ENCODE measurements at places on chromosomes 3 and 15.
A peak's percentile ranks its signal among the peaks of the same experiment; 100 is the strongest.

GRCh38 chr3:129025691-129026435 is 24.8 kb downstream of the EFCC1 start:
- peak; percentile 27 for DNase-seq

GRCh38 chr3:88180398-88180999 is 30.7 kb downstream of the C3orf38 start:
- peak; percentile 53 for DNase-seq

DNA sequence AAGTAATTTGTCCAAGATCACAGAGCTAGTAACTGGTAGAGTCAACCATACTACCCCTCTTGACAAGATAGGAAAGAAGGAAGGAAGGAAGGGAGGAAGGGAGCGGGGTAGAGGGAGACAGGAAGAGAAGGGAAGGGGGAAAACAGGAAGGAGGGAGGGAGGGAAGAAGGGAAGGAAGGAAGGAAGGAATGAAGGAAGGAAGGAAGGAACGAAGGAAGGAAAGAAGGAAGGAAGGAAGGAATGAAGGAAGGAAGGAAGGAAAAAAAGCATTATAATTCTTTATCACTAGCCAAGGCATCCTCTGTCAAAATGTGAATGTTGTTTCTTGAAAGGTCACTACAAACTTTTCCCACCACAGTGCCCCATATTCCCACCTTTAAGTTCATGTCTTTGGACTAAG is 223.6 kb downstream of the SHQ1 start:
- DNase-seq = no peak

DNA sequence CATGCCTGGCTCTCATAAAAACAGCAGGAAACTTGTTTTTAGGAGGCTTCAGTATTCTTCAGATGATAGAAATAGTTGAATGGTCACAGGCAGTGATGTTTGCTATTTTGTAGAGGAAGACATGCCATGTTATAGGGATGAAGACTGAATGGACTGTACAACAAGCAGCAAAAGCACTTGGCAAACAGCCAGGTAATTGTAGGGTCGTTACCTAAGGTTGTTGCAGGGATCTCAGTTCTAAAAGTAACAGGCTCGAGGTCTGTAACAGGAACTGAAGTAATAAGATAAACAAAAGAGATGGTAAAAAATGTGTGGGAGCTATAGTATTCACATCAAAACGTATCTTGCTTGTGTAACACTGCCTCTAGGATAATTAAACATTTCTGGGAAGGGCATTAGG is 116.3 kb downstream of the TFG start:
- DNase-seq = no peak

GRCh38 chr3:169992781-169993180 is 26.2 kb downstream of the SEC62 start:
- no peak for DNase-seq

GRCh38 chr3:152272771-152273242 is 4.1 kb downstream of the MBNL1 start:
- DNase-seq = peak; percentile 93

DNA sequence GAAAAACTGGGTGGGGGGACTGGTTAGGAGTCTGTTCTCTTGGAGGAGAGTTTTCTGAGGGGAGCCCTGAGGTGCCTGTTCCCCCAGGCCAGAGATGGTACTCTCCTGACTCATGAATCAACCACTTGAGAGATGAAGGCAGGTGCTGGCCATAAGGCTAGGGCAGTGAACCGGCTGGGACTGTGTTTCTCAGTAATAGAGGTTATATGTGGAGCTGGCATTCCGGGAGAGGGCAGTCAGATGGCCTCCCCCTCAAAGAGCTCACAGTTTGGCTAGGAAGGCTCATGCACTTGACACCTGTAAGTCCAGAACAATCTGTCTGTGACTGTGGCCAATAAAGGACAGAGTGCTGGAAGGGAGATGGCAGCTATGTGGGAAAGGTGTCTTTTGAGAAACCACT is 10.0 kb upstream of the SCN10A start:
- no peak for DNase-seq

- no peak for DNase-seq
These were observed 484.5 kb upstream of the NR2F2 start for GRCh38 chr15:95845862-95846515.
